Activated CD8-positive, alpha-beta memory T cell treated with anti-CD3 and anti-CD28 coated beads, Interleukin-2, amount 50 U/mL, for 4 hours (primary cell): ENCODE measurements at places on chromosomes 16 and 17.

GRCh38 chr16:49698453-49698815 is 157.5 kb downstream of the ZNF423 start:
- no peak for DNase-seq

DNA sequence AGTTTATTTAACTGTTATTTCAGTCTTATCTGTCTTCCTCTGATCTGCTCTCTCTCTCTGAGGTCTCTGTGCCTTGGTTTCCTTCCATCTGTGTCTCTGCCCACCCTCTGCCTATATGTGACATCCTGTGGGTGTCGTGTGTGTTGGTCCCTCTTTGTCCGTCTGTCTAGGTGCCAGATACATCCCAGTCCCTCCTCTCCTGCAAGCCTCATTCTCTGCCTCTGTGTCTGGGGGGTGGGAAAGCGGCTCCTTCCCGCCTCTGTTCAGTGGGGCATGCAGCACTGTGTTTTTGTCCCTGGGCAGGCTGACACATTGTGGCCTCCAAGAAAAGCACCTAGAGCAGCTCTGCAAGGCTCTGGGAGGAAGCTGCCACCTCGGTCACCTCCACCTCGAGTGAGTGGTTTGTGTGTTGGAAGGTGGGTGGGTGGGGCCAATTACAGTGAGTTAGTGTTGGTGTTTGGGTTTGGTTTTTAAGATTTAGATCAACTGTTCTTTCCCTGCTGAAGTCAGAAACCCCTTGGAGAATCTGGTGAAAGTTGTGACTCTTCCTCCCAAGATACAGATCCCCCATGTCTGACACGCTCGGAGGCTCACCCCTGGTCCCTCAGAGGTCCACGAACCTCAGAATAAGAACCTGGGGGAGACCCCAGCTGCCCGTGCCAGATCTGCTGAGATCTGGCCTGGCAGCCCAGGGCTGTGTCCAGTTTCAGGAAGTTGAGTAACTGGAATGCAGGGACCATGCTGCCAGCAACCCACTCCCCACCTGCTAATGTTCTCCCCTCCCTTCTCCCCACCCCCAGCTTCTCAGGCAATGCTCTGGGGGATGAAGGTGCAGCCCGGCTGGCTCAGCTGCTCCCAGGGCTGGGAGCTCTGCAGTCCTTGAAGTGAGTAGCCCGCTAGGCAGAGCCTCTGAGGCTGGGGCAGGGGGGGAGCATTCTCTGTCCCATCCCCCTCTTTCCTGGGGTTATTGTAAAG is 50.9 kb upstream of the CPNE2 start:
- peak; percentile 84 for DNase-seq

DNA sequence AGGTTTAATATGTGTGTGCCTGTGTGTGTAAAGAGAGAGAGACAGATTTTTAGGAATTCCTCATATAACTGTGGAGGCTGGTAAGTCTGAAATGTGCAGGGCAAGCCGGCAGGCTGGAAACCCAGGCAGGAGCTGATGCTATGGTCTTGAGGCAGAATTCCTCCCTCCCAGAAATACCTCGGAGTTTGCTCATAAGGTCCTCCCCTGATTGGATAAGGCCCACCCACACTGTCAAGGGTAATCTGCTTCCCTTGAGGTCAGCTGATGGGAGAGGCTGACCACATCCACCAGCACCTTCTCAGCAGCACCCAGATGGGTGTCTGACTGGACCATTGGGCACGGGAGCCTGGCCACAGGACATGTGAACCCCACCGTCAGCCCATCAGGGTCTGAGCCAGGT is 42.4 kb downstream of the C16orf95 start:
- no peak for DNase-seq

GRCh38 chr17:800446-801242 is 18.5 kb downstream of the MRM3 start:
- DNase-seq, result no peak

DNA sequence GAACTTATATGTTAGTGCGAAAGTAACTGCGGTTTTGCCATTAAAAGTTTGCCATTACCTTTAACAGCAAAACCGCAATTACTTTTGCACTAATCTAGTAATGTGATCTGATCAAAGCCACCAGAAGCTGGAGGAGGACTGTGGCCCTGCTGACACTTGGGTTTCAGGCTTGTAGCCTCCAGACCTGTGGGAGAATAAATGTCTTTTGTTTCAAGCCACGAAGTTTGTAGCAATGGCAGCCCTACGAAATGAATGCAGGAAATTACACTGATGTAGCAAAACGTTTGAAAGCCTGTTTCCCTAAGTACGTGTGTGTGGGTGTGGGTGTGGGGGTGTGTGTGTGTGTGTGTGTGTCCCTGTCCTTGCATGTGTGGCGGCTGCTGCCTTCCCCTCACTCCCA is 66.6 kb downstream of the WSB1 start:
- no peak for DNase-seq

DNA sequence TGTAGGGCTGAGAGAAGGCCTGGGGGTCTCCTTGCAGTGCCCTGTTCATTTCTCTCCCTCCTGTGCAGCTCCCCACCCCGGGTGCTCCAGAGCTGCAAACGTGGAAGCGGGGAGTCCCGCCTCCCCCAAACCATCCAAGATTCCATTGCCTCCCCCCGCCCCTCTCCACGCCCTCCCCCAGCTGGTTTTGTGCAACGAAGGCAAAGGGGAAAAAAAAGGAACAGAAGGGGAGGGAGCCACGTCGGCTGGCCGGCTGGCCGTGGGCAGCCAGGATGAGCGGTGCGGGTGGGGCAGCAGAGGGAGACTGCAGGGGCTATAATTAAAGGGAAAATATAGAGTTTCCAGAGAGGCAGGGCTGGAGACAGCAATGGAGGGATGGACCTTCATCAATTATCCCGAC is 1.7 kb upstream of the COL1A1 start:
- no peak for DNase-seq

DNA sequence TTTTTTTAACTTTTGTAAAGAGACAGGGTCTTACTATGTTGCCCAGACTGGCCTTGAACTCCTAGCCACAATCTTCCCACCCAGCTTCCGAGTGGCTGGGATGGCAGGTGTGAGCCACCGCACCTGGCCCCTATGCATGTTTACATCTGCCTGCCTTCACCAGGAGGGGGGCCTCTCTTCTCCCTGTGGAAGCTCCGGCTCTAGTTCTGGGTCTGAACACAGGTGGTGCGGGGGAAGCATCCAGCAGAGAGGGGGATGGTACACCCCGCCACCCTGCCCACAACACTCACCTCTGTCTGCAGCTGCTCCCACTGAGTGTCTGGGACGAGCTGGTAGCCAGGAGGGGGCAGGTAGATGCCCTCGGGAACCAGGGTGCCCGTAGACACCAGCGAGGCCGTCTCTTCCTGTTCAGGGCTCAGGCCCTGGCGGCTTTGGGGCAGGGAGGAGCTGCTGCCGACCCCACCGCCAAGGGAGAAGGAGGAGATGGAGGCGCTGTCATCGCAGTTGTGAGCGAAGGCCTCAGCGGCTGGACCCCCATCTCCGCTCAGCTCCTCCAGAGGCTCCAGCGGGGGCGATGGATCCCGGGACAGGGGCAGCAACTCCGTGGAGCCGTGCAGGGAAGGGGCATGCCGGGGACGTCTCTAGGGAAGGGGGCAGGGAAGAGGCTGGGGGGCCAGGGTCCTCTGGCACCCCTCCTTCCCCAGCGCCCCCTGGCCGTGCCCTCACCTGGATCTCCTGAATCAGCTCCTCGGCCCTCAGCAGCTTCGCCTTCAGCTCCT is 10.9 kb downstream of the RABEP2 start:
- DNase-seq, result no peak

- no peak for DNase-seq
Measured at GRCh38 chr17:29214215-29215146, 32.2 kb upstream of the CRYBA1 start.

GRCh38 chr17:61393904-61394629 is 5.6 kb upstream of the TBX2 start:
- DNase-seq, result no peak

- DNase-seq, result no peak
Measured at GRCh38 chr16:50534556-50534955, 13.6 kb upstream of the NKD1 start.

DNA sequence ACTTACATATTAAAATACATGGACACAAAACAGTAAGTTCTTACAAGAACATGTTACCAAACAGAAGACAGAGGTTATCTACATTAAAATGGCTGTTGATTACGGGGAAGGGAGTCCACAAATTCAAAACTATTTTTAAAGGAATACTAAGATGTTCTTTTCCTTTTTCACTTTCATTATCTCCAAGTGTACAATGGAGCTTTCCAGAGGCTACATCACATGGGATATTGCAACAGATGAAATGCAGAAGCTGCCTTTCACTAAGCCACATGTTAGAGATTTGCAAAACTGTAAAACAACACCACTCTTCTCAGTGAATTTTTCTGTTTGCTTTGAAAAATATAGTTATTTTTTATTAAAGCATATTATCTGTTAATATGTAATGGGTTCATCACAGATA is 53.6 kb downstream of the XPO6 start:
- no peak for DNase-seq

DNA sequence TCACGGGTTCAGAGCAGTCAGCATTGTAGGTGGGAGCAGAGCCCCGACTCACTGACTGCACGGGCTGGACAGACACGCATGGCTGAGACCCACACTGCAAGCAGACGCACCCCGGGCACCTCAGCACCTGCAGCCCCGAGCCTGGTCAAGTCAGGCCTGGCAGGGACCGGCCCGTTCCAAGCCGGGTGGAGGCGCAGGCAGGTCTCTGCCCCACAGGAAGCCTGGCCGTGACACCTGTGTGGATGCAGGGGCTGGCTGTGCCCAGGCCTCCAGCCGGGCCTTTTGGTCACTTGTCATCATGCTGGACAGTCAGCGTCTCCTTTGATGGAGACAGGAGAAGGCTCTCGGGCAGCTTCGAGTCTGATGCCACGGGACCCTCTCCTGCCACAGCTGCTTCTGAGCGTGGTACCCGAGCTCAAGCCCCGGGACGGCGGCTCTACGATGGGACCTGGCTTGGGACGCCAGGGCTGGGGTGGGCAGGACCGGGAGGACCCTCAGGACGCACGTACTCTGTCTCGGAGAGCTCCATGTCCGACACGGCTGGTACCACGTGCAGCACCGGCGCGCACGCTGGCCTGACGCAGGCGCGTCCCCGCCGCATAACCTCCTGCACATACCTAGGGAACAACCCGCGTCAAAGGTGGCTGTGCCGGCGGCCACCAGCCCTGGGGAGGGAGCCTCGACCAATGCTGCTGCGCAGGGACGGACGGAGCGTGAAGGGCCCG is 7.9 kb downstream of the PDIA2 start:
- no peak for DNase-seq

- no peak for DNase-seq
Measured at GRCh38 chr16:84552135-84552534, 47.7 kb upstream of the MEAK7 start.

DNA sequence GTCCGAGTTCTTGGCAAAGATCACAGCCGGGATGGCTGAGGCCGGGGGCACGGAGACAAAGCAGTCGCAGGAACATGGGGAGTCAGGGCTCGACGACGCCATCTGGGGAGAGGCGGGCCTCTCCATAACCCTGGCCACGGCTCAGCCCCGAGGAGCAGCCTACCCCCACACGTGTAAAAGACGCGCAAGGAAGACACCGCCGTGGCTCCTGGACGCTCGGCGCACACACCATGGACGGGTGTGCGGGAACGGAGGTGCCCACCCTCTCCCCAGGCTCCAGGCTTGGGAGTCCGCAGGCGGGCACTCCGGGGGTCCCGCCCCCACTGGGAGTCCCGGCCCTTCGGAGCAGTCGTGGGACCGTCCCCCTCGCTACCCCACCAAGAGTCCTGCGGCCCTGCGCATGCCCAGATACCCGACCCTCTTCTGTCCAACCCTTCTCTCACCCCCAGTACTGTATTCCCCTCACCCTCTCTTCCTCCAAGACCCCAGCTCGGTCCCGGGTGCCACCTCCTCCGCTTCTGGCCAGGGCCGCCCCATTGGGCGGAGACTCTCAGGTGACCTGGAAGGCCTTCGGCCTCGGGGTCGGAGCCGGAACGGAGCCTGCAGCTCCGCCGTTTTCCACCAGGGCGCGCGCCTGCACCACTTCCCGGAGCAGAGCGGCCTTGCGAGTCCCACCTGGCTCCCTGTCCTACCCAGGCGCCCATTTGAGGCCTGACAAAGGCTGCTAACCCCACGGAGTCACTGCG is at the start of gene SCRN2:
SCRN2 (minus strand) TSS at position 532 of the 746 bp plus-strand sequence; CDS start at position 102, 430 bp downstream.
- peak; percentile 87 for DNase-seq

DNA sequence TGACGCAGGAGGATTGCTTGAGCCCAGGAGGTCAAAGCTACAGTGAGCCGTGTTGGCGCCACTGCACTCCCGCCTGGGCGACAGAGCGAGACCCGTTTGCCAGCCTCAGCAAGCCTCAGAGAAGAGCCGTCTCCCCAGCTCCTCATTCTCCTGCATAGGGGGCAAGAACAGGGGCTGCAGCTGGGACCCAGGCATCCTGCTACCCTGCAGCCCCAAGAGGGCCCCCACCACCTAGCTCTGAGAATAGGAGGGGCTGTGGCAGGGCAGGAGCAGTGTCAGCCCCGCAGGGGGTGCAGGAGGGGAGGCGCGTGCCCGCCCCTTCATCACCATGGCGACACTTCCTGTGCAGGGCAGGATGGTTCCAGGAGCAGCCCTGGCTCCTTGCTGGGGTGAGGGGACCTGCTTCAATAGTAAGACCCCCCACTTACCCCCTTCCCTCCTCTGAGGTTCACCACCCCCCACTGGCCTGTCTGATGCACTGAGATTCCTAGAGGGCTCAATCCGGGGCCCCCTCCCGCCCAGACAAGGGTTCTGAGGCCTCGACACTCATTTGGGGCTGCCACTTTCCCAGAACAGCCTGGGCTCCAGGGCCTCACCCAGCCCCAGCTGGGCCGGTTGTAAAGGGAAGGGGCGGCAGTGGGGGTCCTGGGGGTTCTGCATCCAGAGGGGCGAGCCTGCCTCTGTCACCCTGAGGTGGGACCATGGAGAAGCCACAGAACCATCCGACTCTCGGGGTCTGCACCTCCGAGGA is 20.2 kb downstream of the VASN start:
- DNase-seq, result no peak

GRCh38 chr17:78138204-78139060 is 7.8 kb upstream of the C17orf99 start:
- no peak for DNase-seq

- DNase-seq, result peak; percentile 79
Measured at GRCh38 chr17:5419959-5420653, at the start of gene RPAIN. RPAIN (plus strand) TSS chr17:5420182; CDS start chr17:5420211, 29 bp downstream.

DNA sequence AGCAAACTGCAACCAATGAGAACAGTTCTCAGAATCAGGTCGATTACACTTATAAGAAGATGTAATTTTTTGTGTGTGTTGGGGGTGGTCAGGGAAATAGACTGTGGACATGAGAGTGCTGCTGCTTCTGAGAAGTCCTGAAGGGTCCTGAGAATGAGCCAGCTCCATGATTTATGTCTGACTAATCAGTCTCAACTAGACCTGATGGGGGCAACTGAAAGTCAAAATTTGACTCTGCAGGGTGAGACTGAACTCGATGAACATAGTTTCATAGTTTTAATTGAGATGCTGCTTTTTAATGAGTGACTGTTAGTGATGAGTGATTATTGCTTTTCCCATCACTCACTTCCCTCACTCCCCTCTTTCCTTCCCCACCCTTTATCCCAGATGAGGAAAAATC is 37.3 kb downstream of the SMARCE1 start:
- no peak for DNase-seq
